ENCODE measurements at places on chromosomes 2 and 18. TPM values are rescaled to one million over a fixed set of nuclear protein-coding genes. Genes with fewer than 3 reads are reported as not detected.

Gene FN1
- 416 TPM for total RNA-seq

GRCh38 chr18:21903709-21904108 is 163.1 kb downstream of the MIB1 start:
- DNase-seq, result no peak

DNA sequence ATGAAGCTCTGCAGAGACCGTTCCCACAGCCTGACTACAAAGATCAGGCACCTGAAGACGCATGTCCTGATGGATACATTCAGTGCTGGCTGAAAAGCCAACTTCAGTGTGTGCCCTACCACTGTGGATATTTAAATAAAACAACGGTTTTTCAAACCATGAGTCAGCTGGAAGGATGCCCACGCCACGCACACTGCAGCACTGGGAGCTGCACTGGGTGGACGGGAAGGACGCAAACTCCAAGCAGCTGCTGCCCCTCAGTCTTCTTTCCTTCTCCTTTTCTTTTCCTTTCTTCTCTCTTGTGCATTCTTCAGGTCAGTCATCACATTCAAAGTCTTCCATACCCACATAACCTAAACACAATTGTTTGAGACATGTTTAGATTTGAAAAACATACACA is 7.9 kb downstream of the TMEM18 start:
- no peak for DNase-seq

DNA sequence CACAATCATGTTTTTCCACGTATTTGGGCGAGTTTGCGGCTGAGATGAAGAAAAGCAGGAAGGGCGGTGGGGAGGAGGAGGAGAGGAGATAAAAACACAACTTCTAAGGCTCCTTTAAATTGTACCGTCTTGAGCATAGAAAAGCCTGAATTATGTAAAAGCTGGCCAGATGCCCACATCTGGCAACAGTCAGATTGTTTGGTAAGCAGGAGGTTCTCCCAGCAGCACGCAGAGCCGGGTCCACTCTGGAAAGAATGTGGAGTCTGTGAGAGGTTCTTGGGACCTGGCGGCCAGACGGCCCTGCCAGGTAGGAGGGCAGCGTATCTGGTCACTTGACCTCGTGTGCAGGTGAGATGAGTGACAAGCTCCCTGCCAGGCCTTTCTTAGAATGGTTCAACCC is 215.3 kb upstream of the APCDD1 start:
- DNase-seq, result no peak

DNA sequence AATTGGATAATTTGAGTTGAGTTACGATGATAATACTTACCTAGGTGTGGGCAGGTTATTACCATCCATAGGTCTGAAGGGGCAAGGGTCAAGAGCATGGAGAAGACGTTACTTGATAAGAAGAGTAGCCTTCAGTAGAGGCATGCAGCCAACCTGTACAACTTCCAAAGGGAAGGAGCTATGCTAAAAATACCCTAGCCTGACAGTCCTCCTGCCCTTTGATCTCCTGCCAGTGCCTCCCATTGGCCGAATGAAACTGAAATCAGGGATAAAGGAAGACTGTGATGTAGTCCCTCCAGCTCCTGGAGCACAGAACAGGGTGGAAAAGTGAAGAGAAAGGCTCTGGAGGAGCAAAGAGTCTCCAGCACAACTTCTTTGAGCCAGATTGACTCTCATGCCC is 487.4 kb downstream of the ADCYAP1 start:
- no peak for DNase-seq

GRCh38 chr2:72973137-72973535 is 55.8 kb downstream of the EMX1 start:
- DNase-seq, result no peak

DNA sequence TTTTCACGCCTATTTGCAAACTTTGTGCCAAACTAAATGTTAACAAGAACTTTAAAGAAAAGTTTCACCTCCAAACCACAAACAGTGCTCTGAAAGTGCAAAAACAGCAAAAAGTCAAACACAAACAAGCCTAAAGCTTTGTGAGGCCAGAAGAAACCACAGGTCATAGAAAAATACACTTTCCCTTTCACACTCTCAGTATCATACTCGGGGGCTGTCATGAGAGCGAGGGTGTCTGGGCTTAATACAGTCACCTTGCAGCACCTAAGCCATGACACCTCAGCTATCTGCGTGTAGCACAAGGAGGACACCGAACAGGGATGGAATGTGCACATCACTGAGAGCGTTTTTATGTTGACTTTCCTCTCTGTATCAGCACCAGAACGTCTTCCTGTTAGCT is 26.6 kb upstream of the SEH1L start:
- DNase-seq, result no peak
